ENCODE measurements at places on chromosomes 2 and 18. TPM values are rescaled to one million over a fixed set of nuclear protein-coding genes. Genes with fewer than 3 reads are reported as not detected.

HOXD13 gene
- not detected for total RNA-seq

STPG4 gene
- 0.16 TPM for total RNA-seq

SLC38A11 gene
- total RNA-seq, result 0.09 TPM

EML6 gene
- total RNA-seq, result 0.17 TPM

SLC16A14 gene
- 6.1 TPM for total RNA-seq

QPCT gene
- 8.8 TPM for total RNA-seq

AGBL5 gene
- 20.3 TPM for total RNA-seq

ASIC4 gene
- total RNA-seq, result 0.16 TPM

CCDC141 gene
- not detected for total RNA-seq

AGXT gene
- total RNA-seq, result not detected

SP100 gene
- 62.9 TPM for total RNA-seq

PSD4 gene
- total RNA-seq, result 0.17 TPM

NEU2 gene
- not detected for total RNA-seq

BOLL gene
- total RNA-seq, result not detected

CYBRD1 gene
- total RNA-seq, result 454 TPM

SERPINB3 gene
- not detected for total RNA-seq

FAM161A gene
- 2.2 TPM for total RNA-seq

SPHKAP gene
- total RNA-seq, result 0.09 TPM

CCDC68 gene
- under 0.01 TPM for total RNA-seq

CFAP65 gene
- total RNA-seq, result under 0.01 TPM

AAK1 gene
- 19.5 TPM for total RNA-seq
